H1 (cell line): ENCODE measurements at places on chromosomes 11 and 22. TPM values are rescaled to one million over a fixed set of nuclear protein-coding genes. Genes with fewer than 3 reads are reported as not detected.

The SCT gene
- 2.0 and 2.2 TPM in 2 replicates for total RNA-seq

The KCTD17 gene
- total RNA-seq = 35.8 and 39.4 TPM in 2 replicates

The VSIG10L2 gene
- not detected in 2 replicates for total RNA-seq

The LRRC56 gene
- 1.9 and 2.1 TPM in 2 replicates for total RNA-seq

The HSPB2 gene
- 0.32 and 1.0 TPM in 2 replicates for total RNA-seq
